ENCODE measurements at places on chromosomes 4 and X.

DNA sequence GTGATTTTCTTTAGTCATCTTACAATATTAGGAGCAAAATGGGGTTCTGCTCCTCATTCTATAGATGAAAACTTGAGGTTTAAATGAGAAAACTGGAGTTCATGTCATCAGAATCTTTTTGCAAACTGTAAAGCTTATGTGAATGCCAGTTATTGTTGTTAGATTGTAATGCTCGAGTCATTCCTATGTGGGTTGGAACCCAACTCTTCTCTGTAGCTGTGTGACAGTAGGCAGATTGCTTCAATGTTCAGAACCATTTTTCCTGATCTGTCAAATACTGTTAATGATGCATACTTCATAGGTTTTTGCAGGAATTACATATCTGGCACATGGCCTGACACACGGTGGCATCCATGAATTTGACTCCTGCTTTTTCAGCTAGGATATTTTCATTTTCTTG lies 178.9 kb downstream of the RAPGEF2 start:
- no peak for DNase-seq

DNA sequence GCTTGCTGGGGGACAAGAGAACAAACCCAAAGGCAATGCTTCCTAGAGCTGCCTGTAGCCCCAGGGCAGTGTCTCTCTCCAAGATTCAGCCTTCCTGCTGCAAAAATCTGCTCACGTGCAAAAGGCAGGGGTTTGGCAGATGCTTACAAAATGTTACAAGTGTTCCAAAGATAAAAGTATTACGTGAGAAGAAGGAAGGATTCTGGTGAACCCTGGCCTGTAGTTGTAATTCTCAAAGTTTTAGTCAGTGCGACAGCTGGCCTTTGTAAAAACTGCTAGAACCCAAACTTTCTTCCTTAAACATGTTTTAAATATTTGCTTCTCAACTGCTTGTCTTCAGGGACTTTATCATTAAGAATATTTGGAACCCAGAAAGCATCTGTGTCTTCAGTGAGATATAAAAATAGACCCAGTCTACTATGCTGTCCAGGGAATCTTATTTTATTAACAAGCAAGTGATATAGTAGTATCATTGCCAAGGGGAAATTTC lies 232.3 kb downstream of the FRMPD4 start:
- DNase-seq = no peak

DNA sequence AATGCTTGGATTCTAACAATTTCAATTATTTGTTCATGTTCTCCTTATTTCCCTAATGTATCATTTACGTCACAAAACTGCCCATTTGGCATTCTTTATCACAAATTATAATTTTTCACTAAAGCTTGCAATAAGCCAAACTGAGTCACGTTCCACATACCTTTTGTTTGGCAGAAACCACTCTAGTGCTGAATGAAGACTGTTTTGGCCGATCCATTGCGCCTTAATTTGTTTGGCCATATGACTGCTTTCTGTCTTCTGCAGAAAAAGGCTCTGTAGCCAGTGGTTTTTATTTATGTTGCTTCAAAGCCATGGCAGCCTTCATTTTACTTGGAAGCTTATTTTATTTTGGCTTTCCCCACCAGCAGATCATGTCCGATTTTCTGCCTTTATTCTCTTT lies 184.4 kb upstream of the HAND2 start:
- no peak for DNase-seq

DNA sequence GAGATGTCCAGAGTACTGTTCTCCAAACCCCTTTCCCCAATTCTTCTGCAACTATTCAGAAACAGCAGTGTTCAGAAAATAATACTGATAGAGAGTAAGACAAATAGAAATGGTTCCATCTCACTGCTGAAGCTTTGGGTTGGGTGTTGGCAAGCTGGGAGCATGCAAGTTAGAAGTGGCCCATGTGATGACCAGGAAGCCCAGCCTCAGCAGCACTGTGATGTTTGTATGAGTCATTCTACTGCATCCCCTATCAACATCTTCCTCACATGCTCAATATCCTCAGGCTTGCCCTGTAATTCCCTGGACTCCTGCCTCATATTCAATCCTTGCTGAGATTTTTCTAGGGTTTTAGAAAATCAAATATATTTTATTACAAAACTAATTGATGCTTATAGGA lies 96.5 kb downstream of the CHRDL1 start:
- DNase-seq = no peak

- no peak for DNase-seq
Measured at GRCh38 chr4:185211035-185211434, 1.6 kb downstream of the SNX25 start.

- DNase-seq = no peak
Measured at GRCh38 chrX:53654376-53654775, 32.1 kb downstream of the HUWE1 start.

DNA sequence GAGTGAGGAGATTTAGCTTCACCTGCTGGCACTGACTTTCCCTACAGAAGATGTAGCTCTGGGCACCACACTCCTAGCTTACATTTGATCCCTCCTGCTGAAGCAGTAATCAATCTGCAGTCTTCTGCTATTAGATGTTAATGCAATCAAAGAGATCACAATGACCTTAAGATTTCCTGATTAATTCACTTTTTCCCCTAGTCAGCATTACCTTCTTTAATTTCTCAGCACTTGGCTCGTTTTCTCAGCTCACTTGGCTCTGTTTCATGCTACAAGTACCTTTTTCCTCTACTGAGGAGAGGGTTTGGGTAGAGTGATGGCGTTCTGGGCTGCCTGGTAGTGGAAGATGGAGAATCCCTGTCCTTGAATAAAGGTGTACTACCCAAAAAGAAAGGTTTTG lies 113.0 kb upstream of the PAK3 start:
- DNase-seq = no peak

- no peak for DNase-seq
Measured at GRCh38 chrX:152884171-152884570, 13.7 kb upstream of the ZNF185 start.

DNA sequence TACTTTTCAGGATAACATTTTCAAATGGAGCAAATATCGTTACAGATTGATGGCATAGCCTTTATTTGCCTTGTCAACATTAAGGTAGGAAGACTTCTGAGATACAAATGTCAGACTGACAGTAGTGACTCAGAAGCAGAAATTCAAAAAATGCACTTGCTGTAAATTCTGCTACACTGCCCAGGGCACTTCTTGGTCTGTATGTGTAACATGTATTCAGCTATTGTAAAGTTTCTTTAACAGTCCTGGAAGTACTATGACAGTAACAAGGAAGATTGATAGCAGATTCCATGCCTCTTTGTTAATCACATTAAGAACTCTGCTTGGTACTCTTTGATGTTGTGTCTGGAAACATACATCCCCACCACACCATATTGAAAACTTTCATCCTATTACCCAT lies 69.6 kb upstream of the PCDH18 start:
- no peak for DNase-seq

DNA sequence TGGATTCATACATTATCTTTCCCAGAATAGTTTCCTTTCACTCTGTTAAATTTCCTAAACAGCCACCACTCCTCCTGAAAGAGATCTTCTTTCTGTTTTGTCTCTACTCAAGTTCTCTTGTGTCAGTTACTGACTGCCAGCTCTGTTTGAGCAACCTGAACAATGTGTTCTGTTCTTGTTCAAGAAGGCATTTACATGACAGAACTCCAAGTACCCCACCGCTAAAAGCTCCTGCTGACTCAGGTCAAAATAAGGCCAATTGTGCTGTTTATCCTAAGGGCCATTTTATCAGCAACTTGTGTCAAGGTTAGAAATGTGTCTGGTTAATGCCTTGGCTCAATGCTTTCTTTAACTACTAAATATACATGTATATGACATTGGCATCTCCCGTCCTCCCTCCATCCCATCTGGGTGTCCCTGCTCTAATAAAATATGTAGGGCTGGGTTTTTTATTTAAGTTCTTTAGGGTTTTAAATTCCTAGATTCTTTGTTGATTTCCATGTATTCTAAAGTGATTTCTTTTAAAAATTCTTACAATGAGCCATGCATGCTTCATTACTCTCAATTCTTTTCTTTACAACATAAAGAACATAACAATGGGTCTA lies 144.3 kb upstream of the PAQR3 start:
- DNase-seq = no peak

DNA sequence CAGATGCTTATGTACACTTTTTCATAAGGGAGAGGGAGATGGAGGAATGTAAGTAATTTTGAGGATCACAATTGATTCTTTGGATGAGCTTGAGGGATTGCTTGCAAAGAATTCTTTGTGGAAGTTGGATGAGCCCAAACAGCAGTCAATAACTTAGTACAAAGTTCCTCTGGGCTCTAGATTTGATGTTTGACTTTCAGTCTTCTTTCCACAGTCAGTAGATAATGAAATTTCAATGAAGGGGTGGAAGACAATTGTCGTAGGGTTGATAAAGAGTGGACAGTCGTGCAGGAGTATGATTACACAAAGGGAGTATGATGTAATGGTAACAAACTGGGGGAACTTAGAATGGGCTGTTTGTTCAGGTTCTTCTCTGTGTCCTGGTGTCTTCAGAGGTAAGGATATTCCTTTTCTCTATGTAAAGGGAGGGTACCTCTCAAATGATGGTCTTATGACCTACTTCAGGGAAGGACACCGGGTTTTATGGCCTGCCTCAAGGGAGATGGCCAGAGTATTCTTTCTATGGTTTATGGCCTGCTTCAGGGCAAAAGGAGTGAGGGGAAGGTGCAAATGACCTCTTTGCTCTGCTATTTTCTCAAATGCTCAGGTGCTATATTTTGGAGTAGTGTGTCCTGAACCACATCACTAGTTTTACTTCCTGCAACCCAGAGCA lies 1.7 kb upstream of the ABRAXAS1 start:
- no peak for DNase-seq

DNA sequence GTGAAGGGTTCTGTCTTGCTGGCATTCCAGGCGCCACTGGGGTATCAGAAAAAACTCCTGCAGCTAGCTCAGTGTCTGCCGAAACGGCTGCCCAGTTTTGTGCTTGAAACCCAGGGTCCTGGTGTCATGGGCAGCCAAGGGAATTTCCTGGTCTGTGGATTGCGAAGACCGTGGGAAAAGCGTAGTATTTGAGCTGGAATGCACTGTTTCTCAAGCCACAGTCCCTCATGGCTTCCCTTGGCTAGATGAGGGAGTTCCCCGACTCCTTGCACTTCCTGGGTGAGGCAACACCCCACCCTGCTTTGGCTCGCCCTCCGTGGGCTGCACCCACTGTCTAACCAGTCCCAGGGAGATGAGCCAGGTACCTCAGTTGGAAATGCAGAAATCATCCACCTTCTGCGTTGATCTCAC lies 40.1 kb downstream of the NOP14 start:
- DNase-seq = peak; percentile 55

GRCh38 chr4:987624-988513 lies 1.0 kb downstream of the IDUA start:
- DNase-seq = no peak

- no peak for DNase-seq
Measured at GRCh38 chr4:114495471-114495928, 103.1 kb upstream of the UGT8 start.

DNA sequence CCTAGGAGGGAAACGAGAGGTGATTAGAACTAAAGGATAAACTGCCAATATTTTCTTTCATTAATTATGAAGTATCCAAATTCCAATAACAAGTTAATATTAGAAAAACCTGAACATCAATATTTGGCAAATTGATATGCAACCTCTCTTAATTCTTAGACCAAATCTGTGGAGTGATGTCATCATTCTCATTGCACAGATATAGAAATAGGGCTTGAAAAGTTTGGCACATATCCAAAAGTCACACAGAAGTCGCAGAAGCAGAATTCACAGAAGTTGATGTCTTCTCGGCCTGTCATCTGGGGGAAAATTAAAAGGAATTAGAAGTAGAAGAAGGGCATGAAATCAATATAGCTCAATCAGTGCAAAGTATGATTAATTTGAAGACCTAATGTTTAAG lies 36.9 kb downstream of the ENPEP start:
- no peak for DNase-seq

GRCh38 chrX:109635146-109635545 lies 10.2 kb upstream of the KCNE5 start:
- DNase-seq = no peak

GRCh38 chr4:151325949-151326246 lies 493 bp upstream of the SH3D19 start:
- DNase-seq = no peak

DNA sequence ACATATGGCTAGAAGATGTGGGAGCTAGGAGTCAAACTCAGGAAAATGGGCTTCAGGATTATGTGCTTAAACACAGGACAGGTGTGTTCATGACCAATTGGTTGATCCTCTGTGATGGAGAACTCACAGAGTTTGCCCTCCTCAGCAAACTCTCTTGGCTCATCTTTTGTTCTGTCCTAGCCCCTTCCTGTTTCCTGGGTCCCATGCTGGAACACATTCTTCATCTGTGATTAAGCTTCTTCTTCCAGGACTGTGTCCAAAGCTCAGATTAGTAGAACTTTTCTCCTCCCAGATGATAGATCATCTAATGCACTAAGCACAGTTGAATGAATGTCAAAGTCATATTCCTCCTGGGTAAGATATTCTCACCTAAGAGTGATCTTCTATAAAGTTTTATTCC lies 38.8 kb upstream of the TCEANC start:
- no peak for DNase-seq

DNA sequence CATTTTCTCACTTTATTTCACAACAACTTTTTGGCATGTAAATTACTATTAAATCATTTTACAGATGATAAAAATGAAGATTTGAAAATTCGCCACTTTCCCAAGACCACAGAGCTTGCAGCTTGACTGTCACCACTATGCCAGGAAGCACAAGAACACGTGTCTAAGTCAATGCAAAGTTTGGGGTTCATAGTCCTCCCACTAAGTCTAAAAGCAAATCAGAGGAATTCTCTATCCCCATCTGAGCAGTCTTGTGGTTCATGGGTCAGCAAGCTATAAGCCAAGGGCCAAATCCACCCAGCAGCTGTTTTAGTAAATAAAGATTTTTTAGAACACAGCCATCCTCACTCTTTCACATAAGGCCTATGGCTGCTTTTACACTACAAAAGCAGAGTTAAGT lies 833.3 kb upstream of the INTU start:
- DNase-seq = no peak
